ENCODE measurements at places on chromosomes 7 and 10. TPM values are rescaled to one million over a fixed set of nuclear protein-coding genes. Genes with fewer than 3 reads are reported as not detected.

PLCE1 gene
- 0.50 TPM for total RNA-seq

- DNase-seq: no peak
Observed at GRCh38 chr10:76382381-76382851, 951.0 kb downstream of the LRMDA start.

DNA sequence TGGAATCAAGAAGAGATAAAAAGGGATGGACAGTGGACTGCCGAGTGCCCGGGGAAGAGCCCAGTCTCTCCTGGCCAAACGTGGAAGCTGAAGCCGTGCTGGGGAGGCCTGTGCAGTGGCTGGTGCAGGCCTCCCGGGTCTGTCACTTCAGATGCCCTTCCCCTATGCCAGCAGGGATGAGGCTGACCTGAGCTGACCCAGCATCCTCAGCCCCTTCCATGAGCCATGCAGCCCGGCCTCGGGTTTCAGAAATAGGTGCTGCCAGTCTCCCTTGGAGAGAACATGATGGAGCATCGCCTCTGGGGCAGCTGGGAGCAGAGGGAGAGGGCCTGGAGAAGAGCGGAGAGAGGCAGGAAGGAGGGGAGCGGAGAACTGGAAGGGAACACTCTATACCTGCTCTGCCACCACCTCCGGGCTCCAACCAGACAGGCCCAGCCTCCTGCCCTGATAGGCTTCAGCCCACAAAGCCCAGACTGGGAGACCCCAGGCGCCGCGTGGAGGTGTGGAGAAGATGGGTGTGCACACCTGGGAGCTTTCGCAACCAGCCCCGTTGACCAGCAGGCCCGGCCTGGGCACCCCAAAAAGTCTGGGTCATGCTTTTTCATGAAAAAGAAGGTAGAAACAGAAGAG is 68.6 kb upstream of the PPP2R2D start:
- no peak for DNase-seq

GRCh38 chr7:51517187-51517586 is 200.6 kb upstream of the COBL start:
- DNase-seq: no peak

DNA sequence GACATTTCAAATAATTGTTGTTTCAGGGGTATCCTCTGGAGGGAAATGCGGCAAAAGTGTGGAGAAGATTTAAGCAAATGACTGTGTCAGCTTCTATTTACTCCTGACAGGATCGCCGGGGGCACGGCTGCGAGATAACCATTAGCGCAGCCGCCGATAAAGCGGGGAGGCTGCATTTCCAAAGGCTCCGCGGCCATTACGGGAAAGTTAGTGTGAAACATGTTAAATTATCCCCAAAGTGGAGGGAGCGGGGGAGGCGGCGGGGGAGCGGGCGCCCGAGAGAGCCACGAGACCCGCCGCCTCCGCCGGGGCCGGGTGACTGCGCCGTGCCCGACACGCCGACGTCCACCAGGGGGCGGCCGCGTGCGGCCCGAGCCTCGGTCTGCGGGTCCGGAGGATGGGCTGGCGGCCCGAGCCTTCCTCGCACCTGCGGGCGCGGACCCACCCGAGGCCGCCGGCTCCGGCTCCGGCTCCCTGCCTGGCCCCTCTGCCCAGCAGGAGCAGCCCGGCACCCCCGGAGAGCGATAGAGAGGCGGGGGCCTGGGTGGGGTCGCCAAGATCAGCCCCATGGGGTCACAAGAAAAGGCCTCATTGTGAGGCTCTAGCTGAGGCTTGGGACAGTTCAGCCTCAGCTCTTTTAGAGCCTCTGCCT is 74.4 kb upstream of the PAX2 start:
- peak; percentile 27 for DNase-seq

Measured in SK-MEL-5 (cell line).